ENCODE measurements at places on chromosomes 7 and 10. TPM values are rescaled to one million over a fixed set of nuclear protein-coding genes. Genes with fewer than 3 reads are reported as not detected.

The MOGAT3 gene
- total RNA-seq: not detected

The GBX1 gene
- not detected for total RNA-seq

The DLG5 gene
- total RNA-seq: 40.9 TPM

The RNF133 gene
- total RNA-seq: 1.3 TPM

The ERVW-1 gene
- not detected for total RNA-seq

The TAF3 gene
- total RNA-seq: 3.0 TPM

The H2BK1 gene
- not detected for total RNA-seq
